ENCODE measurements at places on chromosomes 1 and 21.

GRCh38 chr1:13435458-13435857, 25.2 kb downstream of the PRAMEF20 start:
- DNase-seq = no peak

DNA sequence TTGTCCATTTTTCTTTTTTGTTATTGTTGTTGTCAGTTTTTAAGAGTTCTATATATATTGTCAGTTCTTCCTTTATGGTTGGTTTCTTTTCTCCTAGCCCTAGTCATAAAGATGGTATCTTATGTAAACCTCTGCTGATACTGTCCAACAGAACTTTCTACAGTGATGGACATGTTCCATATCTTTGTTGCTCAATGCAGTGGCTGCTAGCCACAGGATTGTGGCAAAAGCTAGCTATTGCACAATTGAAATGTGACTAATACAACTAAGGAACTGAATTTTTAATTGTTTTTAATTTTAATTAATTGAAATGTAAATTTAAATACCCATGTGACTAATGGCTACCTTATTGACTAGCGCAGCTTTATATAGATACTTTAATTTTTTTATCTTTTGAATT, 411.8 kb upstream of the PTBP2 start:
- no peak for DNase-seq

GRCh38 chr1:168918860-168919741, 187.4 kb upstream of the ATP1B1 start:
- DNase-seq = no peak

- no peak for DNase-seq
Observed at GRCh38 chr1:43123031-43123430, 49.1 kb downstream of the EBNA1BP2 start.

DNA sequence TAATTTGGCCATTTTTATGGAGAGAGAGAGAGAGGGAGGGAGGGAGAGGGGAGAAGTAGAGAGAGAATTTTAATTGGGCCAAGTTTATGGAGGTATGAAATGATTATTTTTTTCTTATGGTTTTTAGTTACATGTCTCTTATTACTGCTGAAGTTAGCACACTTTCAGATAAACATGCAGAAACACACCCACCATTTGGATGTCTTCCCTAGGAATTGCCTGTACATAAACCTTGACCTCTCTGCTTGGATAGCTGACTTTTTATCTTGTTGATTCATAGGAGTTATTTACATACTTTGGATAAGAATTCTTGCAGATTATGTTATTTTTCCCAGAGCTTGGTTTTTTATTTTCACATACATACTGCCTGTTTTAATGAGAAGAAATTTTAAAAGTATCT, 310.2 kb upstream of the ADAMTS5 start:
- no peak for DNase-seq

GRCh38 chr1:89280766-89281165, 8.1 kb upstream of the GBP5 start:
- DNase-seq = no peak

DNA sequence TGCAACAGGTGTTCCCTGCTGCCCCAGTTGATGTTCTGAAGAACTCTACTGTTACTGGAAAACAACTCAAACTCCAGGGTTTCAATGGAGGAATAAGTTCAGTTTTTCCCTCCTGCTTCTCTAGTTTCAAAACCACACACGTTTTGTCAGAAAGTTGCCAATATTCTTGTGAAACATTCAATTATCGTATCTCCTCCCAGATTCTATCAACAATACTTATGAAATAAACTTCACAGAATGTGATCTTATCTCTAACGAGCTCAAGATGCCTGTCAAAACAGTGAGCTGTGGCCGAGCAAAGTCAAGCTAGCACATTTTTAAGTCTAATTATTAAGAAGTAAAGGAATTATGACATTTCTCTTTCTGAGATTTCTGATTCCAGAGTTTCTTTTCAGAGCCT, 4.7 kb downstream of the OR2B11 start:
- DNase-seq = no peak

DNA sequence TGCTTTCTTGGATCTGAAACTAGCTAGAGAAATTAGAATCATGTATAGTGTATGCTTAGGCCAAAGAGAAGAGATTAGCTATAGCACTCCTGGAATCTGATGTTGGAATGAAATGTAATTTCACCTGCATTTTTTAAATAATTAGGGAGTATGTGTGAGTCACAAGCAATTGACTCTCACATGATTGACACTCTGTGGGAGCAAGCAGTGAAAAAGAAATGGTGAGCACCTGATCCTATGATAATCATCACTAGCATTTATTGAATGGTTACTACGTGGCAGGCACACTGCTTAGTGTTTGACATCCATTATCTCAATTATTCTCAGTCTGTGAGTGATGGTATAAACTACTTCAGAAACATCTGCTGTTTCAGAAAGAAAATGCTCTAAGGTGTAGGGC, 176.6 kb downstream of the NRIP1 start:
- DNase-seq = no peak

- no peak for DNase-seq
Observed at GRCh38 chr21:39688010-39688409, 57.0 kb upstream of the IGSF5 start.

DNA sequence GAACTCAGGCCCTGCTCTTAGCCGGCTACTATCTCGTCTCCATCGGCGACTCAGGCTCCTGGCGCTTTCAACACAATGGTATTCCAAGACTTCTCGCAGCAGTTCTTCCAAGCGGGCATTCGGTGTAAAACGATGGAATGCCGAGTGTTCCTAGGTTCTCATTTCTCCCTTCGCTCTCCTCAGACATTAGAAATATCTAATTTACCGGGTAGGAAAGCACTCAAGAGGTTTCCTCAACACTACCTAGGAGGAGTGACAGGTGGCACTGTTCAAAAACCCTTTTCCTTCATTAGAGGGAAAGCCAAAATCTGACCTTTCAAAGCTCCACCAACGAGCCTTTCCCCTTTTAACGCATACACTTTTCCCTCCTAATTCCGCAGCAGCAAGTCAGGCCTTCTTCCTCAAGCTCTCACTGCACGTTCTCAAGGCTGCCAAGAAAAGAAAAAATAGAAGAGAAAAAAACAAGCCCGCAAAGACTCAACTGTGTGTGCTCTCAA, 601 bp downstream of the UBE2G2 start:
- no peak for DNase-seq

- DNase-seq = no peak
Observed at GRCh38 chr1:155272466-155273342, 600 bp downstream of the CLK2 start.

- no peak for DNase-seq
Observed at GRCh38 chr21:45280178-45280821, 7.4 kb downstream of the POFUT2 start.

GRCh38 chr21:45982758-45983648, 1.4 kb downstream of the COL6A1 start:
- no peak for DNase-seq

DNA sequence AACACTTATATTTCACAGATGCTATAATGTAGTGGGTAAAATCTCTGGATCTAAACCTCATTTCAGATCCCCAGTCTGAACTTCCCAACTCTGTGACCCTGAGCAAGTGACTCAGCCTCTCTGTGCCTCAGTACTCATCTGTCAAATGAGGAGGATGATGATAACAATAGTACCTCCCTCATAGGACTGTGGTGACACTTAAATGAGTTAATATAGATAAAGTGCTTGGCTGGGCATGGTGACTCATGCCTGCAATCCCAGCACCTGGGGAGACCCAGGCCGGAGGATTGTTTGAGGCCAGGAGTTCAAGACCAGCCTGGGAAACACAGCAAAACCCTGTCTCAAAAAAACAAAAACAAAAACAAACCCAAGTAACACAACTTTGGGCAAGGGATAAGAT, 4.7 kb upstream of the ECE1 start:
- DNase-seq = no peak

GRCh38 chr1:14555091-14555490, 43.4 kb upstream of the KAZN start:
- DNase-seq = no peak

GRCh38 chr21:21915816-21916215, 917.6 kb downstream of the NCAM2 start:
- DNase-seq = no peak

DNA sequence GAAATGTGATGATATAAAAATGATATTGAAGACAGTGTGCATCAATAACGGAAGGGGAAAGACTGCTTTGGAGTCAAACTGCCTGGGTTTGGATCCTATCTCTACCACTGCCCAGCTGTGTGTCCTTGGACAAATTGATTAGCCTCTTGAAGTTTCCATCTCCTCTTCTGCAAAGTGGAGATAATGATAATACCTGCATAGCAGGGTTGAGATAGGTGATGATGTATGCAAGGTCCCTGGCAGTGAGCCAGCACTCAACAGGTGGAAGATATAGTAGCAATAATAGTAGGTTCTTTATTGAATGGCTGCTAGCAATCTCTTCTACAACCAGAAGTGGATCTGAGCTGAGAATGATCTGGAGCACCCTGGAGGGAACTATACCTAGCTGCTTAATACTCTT, 166.7 kb downstream of the MIS18A start:
- no peak for DNase-seq

GRCh38 chr1:99613716-99614115, 32.2 kb upstream of the PALMD start:
- DNase-seq = no peak

DNA sequence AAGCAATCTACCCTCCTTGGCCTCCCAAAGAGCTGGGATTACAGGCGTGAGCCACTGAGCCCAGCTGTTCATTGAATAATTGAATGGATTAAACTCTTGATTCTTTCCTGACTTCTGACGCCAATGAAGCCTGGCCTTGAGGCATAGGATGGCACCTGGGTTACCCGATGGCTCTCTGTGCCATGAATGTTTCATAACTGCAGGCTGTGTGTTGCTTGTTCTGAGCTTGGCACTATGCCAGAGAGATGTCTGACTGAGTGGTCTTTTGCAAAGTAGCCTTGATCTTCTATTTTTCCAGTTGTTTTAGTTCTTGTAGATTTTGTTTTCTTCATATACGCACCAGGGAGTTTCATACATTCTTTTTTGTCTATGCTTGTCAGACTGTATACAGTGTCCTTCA, 38.5 kb upstream of the AK4 start:
- no peak for DNase-seq

DNA sequence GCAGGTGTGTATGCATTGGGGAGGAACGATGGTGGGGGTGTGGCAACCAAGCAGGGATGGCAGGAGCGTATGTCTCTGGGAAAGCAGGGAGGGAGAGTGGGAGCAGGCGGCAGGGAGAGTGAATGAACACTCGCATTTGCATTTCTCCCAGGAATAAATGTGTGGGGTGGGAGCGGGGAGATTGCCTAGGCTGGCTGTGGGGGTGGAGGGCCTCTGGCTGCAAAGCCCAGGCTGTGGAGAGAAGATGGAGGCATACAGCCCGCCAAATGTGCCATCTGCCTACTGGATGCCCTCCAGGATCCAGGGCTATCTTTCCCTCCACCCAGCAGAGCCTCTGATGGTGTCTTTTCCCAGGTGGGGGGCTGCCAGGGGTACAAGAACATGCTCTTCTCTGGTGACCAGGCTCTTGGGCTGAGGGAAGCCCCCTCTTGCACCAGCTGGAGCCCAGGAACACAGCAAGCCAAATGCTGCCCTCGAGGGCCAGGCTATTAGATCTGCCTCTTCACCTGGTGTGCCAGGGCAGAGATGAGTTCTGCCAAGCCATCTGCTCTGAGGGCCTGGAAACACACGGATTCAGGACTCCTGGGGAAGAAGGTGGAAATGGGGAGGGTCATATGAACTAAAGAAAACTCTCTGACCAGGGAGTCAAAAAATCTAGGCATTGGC, 1.7 kb upstream of the OPTC start:
- DNase-seq = no peak

- no peak for DNase-seq
Observed at GRCh38 chr1:157844089-157844830, 2.7 kb upstream of the CD5L start.

DNA sequence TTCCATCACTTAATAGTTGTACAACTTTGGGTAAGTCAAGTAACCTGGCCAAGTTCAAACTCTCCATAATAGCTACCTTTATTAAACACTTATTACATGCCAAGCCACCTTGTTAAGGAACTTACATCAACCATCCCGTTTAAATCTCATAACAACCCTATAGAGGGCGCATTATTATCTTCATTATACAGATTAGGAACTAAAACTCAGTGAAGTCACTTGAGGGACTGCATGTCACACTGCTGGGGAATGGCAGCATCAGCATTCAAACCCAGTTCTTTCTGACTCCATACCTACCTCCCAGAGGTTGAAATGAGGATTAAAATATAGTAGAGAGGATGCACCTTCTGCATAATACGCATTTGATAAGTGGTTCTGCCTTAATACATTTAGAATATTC, 47.1 kb upstream of the PLA2G2C start:
- DNase-seq = no peak

GRCh38 chr21:14071902-14072734, 138.6 kb downstream of the LIPI start:
- no peak for DNase-seq

- DNase-seq = no peak
Observed at GRCh38 chr1:203592730-203593129, 33.9 kb upstream of the ATP2B4 start.

DNA sequence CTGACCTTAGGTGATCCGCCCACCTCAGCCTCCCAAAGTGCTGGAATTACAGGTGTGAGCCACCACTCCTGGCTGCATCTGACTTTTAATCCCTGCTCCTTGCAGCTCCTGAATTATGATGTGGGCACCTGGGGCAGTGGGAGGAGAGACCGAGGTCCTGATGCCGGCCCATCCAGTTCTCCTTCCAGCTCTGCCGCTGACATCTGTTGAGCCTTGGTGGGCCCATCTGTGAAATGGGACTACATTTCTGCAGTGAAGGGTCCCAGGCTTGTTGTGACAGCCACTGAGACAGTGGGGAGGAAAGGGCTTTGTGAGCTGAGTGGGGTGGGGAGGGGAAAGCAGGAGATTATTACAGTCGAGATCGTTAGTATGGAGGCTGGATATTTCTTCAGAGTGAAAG, 11.8 kb downstream of the PLA2G2F start:
- DNase-seq = no peak

GRCh38 chr1:48036710-48037355, 39.6 kb upstream of the TRABD2B start:
- DNase-seq = peak; percentile 97

GRCh38 chr1:180192172-180192571, 37.5 kb downstream of the QSOX1 start:
- DNase-seq = no peak

GRCh38 chr1:30706528-30706927, 16.9 kb downstream of the MATN1 start:
- no peak for DNase-seq

- DNase-seq = no peak
Observed at GRCh38 chr1:93079685-93080141, 630 bp downstream of the MTF2 start.

Measured in epithelial cell of proximal tubule (primary cell).